ENCODE measurements at places on chromosomes 13 and 19.

DNA sequence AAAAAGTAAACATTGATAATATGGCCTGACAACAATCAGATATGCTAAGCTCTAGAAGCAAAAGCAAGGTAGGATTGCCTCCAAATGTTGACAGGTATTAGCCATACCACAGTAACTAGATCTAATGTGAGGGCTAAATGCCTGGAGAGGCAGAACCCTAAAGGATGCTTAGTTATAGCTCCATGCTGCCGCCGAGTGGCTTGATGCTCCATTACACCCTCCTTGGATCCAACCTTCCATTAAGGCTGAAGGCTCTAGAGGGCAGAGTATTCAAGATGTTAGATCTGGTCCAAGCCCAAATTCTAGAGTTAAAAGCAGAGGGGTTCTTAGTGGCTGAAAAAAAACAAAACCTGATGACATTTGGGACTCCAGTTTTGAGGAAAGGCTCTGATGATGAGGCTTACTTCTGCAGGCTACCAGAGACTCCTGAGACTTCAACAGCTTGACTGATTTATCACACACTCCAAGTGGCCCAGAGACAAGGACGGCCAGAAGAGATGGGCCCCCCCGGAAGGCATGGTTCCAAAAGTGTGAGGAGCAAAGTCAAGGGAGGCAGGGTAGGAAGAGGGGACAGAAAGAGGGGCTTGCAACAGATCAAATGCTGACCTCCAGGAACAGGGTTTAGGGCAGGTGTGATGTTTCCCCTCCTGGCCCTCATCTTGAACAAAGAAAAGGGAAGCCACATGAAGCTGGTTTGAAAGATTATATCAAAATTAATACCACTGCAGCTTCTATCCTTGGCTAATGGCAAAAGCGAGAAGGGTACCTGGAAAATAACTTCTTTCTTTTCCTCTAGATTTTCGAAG lies 21.9 kb upstream of the CPB2 start:
- peak; percentile 50 for DNase-seq

DNA sequence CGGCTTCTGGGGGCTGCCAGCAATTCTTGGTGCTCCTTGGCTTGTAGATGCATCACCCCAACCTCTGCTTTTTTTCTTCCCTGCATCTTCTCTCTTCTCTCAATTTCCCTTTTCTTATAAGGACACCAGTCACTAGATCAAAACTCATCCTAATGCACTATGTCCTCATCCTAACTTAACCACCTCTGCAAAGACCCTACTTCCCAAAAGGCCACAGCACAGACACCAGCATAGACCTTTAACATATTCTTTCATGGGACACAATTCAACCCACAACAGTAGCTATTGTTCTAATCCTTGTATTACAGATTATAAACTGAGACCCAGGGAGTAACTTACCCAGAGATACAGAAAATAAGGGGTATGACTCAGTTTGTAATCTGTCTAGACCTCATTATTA lies 47.0 kb downstream of the RUBCNL start:
- DNase-seq, result no peak

DNA sequence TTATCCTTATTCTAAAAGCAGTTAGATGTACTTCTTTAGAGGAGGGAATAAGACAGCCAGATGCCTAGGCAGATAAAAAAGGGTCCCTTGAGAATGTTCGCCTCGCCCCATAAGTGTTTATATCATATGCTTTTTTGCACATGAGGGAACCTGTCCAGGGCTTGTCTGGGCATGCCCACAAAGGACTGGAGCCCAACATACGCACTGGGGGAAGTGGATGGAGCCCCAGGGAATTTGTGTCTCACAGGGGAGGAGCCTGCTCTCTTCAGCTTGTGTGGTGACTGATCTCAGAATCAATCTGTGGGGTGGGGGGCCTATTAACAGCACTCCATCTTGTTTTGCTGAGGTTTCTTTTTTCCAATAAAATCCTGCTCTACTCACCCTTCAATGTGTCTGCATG lies 22.6 kb downstream of the MED4 start:
- DNase-seq, result no peak

DNA sequence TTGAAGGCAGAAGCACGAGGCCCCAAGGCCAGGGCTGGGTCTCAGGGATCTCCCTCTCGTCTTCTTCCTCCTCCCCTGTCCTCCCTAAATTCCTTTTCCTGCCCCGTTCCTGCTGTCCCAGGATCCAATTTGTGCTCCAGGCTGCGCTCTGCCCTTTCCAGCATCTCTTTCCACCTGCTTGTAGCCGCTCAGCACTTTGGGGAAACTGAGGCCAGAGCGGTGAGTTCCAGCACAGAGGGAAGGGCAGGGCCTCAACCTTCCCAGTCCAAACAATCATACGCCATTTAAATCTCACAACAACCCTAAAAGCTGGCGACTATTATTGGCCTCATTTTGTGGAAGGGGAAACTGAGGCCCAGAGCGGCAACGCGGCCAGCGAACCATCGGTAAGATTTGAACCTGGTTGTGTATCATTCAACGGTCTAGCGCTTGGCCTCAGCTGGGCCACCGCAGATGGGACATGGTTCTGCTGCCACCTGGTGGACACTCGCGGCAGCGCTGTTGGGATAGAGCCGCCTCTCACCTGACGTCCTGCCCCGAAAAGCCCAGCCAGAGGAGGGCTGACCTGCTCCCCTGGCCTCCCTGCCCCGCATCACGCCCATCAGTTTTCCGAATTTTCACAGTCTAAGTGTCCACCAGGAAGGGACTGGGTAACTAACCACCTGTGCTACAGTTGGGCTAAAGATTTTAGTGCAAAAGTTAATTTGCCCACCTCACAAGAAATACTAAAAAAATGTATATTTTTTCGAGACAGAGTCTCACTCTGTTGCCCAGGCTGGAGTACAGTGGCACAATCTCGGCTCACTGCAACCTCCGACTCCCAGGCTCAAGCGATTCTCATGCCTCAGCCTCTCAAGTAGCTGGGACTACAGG lies 4.2 kb upstream of the RPL18A start:
- DNase-seq, result no peak

DNA sequence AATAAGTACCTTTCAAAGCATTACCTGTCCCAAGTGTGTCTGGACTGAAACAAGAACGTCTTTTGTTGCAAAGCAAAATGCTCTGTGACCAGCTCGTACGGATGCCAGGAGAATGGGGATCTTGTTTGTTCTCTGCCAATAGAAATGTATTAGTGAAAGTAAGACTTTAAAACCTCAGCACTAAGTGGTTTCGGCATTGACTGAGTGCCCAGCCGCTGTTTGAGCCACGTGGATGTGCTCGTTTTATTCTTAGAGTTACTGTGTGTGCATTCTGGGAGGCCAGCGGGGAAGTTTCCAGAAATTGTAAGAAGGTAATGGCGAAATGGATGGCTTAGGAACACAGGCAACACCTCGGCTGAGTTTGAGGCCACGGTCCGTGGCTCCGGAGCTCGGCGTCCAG lies 117.1 kb upstream of the USP29 start:
- DNase-seq, result no peak

DNA sequence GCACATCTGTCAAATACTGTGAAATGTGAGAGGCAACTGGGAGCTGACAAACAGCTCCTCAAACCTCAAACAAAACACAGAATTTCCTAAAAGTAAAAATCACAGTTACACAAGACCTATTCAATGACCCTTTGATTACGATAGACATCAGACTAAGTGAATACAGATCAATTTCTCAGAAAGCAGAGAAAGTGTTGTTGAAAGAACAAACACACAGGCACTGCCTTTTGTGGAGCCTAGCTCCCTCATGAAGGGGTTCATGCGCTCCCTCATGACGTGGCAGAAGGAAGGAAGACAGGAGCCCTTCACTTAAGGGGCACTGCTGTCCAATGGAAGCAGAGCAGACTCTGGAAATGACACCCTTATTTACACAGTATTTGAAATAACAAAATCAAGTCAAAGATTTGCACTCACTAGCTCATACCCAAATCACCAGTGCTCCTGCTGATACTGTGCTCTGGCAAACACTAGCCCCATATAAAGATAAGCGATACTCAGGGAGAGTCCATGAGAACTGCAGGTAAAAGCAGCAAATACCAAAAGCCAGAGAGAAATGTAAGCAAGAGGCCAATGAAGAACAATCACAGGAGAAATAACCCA lies 144.9 kb downstream of the KLF12 start:
- DNase-seq, result no peak

- DNase-seq, result no peak
Measured at GRCh38 chr19:6138066-6138465, 2.6 kb downstream of the ACSBG2 start.

- DNase-seq, result peak; percentile 11
Measured at GRCh38 chr13:71879129-71879535, 12.1 kb upstream of the DACH1 start.

GRCh38 chr13:46053162-46054012 lies 841 bp upstream of the ZC3H13 start:
- no peak for DNase-seq

DNA sequence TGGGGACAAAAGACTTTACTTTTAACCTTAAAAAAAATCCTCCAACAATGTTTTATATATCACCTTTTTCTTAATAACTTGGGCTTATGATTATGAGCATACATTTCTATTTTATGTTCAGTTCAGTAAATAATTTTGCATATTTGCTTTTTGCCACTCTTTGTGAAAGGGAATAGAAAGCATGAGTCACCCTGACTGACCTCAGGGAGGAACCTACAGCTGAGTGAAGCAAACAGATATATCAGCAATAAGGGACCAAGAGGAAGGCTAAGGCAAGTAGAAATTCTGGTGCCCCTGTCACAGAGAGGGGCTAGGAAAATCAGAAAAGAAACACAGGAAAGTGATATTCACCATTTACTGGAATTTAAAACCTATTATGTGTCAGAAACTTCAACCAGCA lies 37.2 kb upstream of the SOHLH2 start:
- DNase-seq, result no peak

GRCh38 chr13:97567510-97568243 lies 133.7 kb downstream of the RAP2A start:
- no peak for DNase-seq

- no peak for DNase-seq
Measured at GRCh38 chr19:16876904-16877361, 11.9 kb upstream of the F2RL3 start.

GRCh38 chr13:43036351-43037250 lies 13.2 kb downstream of the DNAJC15 start:
- DNase-seq, result no peak

DNA sequence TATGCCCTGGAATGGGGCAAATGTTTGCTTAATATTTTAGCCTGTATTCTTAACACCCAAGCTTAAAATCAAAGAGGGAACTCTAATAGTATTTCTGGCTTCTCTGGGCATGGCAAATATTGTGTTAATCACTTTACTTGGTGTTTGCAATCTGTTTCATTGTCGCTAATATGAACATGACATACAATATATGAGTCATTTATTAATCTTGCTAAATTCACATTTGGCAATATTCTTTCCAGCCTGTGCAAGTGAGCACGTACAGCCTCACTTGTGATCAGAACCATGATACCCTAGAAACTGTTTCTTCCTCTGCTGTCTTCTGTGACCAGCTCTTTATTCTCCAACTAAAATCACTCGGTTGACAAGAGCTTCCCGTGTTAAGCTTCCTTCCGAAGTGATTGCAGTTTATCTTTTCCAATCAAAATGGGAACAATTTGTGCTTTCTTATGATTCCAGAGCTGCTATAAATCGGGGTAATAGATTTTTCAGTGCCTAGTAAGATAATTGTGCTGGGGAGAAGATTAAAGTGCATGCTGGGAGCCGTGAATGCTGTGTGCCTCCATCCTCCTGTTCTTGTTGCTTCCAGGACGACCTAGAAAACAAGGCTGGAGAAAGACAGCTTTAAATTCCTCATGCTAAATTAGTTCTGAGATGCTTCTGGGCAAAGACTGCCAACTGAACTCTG lies 153.0 kb upstream of the TMTC4 start:
- no peak for DNase-seq

DNA sequence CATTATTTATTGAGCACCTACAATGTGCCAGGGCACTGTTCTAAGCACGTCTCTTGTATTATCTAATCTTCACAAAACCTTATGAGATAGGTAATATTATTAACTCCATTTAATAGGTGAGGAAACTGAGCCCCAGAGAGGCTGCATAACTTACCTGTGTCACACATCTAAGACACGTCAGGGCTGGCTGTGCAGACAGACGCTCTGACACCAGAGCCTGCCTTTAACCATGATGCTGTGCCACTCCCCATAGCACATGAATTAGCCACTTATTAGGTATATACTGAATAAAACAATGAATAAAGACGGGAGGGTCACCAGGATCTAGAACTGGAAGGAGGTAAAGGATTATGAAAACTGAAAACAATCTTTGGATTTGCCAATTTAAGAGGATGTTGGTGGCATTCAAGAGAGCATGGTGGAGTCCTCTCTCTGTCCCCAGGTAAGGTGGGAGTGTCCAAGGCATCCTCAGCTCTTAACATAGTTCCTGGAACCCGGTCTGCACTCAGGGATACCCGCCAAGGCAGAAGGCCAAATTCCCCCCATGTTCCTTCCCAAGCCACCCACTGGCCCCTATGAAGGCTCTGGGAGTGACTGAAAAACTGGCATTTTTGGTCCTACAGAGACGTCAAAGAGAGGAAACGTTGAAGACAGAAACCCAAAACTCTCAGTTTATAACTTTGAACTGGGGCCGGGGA lies 479.7 kb downstream of the FOXO1 start:
- no peak for DNase-seq

DNA sequence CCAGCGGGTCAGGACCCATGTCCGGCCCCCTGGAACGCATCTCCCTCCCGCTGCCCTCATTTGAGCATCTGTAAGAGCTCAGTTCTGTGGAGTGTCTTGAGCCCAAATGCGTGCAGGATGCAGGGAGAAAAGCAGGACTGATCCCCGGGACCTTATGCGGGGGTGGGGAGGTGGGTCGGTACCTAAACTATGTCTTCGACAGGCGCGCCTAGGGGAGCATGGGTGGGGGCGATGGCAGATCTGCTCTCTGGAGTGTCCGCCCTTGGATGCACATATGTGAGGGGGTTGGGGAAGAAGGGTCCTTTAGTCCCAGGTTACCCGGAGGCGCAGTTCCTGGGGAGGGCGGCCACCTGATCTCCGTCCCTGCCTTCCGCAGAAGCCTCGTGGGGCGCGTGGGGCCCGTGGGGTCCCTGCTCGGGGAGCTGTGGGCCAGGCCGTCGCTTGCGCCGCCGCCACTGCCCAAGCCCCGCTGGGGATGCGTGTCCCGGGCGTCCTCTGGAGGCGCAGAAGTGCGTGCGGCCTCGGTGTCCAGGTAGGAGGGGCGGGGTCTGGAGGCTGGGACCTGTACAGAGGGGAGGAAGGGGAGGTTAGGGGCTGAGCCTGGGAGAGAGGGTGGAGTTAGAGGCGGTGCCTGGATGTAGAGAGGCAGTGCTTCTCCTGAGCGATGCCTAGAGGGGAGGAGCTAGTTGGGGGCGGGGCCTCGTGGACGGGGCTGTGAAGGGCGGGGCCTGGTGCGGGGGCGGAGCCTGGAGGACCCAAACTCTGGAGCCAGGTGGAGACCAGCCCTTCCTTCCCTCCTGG lies 2.9 kb downstream of the CILP2 start:
- DNase-seq, result no peak

GRCh38 chr19:56613639-56614038 lies 18.5 kb downstream of the ZNF71 start:
- no peak for DNase-seq

DNA sequence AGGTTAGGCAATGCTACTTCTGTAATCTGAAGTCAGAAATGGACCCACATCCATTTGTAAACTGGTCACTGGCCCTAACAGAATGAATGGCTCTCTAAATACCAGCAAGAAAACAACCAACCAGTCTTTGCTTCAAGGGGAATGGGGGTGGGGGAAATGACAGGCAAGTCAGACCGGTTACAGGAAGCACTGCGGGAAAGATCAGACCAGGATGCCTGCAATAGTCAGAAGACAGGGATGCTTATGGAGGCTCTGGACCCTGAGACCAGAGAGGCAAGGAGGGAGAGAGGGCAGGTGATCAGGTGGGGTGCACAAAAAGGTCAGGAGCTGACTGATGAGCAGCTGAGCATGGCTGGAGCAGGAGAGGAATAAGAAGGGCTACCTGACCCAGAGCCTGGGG lies 13.1 kb downstream of the MED26 start:
- no peak for DNase-seq

- no peak for DNase-seq
Measured at GRCh38 chr19:16265205-16265604, 59.4 kb upstream of the KLF2 start.

Data from amniotic stem cell (primary cell).